CD4-positive, alpha-beta memory T cell (primary cell): ENCODE measurements at places on chromosomes 7 and 10.

GRCh38 chr7:157481389-157481788 is 144.6 kb downstream of the DNAJB6 start:
- no peak for DNase-seq

- DNase-seq, result no peak
Observed at GRCh38 chr10:118454211-118454610, 112.1 kb upstream of the FAM204A start.

GRCh38 chr7:93723424-93724124 is 149.1 kb upstream of the CALCR start:
- DNase-seq, result no peak

- DNase-seq, result no peak
Observed at GRCh38 chr10:70579234-70580002, 23.1 kb downstream of the PRF1 start.

- DNase-seq, result no peak
Observed at GRCh38 chr7:64614812-64615211, 51.1 kb upstream of the ZNF107 start.
